ENCODE measurements at places on chromosomes 1 and 21. TPM values are rescaled to one million over a fixed set of nuclear protein-coding genes. Genes with fewer than 3 reads are reported as not detected.

The STRIP1 gene
- total RNA-seq, result 96.0 TPM

The CXADR gene
- 36.8 TPM for total RNA-seq

The SAMSN1 gene
- total RNA-seq, result 0.27 TPM

The FCRL2 gene
- total RNA-seq, result not detected

The SLC45A1 gene
- total RNA-seq, result 4.9 TPM

All from mesothelial cell of epicardium (in vitro differentiated cells).